AG10803 (cell line): ENCODE measurements at places on chromosomes 16 and 17.

GRCh38 chr17:65604070-65604469 is 42.6 kb upstream of the AXIN2 start:
- no peak for DNase-seq

DNA sequence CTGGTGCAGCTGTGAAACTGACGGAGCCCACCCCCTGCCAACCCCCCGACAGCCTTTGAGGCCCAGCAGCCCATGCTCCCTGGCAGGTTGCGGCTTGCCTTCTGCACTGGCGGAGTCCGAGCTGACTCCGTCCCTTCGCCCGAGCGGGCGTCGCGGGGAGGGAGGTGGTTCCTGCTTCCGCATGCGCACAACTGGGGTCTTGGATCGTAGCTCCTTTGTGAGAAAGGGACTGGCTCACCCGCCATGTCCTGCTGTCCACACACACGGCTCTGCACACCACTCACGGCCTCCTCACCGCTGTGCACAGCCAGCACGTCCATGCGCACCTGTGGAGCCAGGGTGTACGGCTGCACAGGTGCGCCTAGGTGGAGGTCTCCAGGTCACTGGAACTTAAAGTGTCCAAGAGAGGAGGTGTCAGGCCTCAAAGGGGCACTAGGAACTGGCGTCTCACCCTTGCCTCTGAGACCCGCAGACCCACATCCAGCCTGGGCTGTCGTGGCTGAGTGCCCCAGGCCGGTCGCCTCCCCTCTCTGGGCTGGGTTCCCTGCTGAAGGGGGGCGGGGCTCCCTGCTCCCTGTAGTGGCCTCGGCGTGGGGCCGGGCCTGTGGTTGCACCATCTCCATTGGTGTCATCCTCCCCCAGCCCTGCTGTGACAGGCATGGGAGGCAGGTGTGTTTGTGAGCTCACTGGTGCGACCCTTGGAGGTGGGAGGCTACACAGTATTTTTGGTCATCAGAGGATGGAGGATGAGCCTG is 45.3 kb downstream of the JPH3 start:
- no peak for DNase-seq

GRCh38 chr16:88705801-88706228 is 393 bp downstream of the RNF166 start:
- DNase-seq = no peak

- DNase-seq = no peak
These were observed 15.0 kb upstream of the MPHOSPH6 start for GRCh38 chr16:82185012-82185411.

DNA sequence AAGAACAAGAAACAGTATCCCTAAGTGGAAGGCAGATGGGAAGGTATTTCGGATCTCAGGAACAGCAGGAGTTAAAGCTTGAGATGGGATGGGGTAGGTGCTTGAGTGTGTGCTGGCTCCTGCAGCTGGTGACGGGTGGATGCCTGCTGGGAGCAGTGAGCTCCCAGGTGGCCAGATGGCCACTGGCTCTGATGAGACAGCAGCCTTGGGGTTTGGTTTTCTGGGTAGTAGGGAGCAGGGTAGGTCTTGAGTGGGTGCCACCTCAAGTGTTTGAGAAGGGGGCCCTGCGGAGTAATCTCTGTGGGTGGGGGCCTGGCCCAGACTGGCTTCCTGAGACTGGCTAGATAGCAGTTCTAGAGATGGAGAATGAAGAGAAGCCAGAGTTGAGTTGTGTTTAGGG is 10.3 kb downstream of the EPN2 start:
- DNase-seq = no peak

- DNase-seq = peak; percentile 66
These were observed 5.5 kb upstream of the SECTM1 start for GRCh38 chr17:82338858-82339633.

GRCh38 chr16:56349711-56350161 is 75.6 kb downstream of the AMFR start:
- DNase-seq = no peak

GRCh38 chr16:66511602-66512271 is 38.2 kb downstream of the TK2 start:
- DNase-seq = peak; percentile 86
